ENCODE measurements at places on chromosomes 5 and 9. TPM values are rescaled to one million over a fixed set of nuclear protein-coding genes. Genes with fewer than 3 reads are reported as not detected.

- DNase-seq, result no peak
- H3K36me3 ChIP-seq, result no peaks in the 10 kb centered on the region
- no peak overlapping the region for H3K4me3 ChIP-seq
- H3K27me3 ChIP-seq, result no peaks in the 10 kb centered on the region
- no peaks in the 10 kb centered on the region for H3K4me1 ChIP-seq
These were observed 226.6 kb upstream of the SLC24A2 start for GRCh38 chr9:20015427-20015931.

DNA sequence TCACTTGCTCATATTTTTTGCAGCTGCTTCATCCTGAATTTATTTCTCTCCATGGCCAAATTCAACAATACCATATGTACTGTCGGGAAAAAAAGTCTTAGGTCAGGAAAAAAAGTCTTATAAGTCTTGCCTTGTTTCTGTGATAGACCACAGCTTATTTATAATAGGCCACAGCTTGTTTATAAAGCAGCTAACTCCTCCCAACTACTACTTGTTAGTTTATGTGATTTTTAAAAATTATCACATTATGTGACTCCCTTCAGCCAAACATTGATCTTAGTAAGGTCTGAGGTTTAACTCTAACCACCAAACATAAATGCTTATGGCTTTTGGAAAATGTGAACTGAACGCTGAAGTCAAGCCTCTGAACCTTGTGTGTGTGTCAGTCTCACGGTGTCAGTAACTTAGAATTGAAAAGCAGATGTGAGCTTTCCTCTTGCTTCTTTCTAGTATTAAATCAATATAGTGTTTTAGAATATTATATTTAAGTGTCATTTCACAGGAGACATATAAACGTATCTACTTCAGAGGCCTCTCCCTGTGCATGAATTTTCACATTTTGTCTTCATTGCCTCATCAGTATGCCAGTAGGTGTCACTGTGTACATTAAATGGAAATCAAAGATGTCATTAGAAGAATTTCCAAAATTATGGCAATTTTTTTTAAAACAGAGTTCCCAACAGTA, 51.3 kb downstream of the SNX24 start:
- H3K27ac ChIP-seq, result no peak overlapping the region
- no peak for DNase-seq
- no peaks in the 10 kb centered on the region for H3K4me1 ChIP-seq
- no peak overlapping the region for H3K4me3 ChIP-seq

- peak; percentile 96 for DNase-seq
- no peak overlapping the region for H3K4me3 ChIP-seq
- H3K27me3 ChIP-seq, result no peaks in the 10 kb centered on the region
These were observed 26.4 kb upstream of the NOTCH1 start for GRCh38 chr9:136572003-136572827.

DNA sequence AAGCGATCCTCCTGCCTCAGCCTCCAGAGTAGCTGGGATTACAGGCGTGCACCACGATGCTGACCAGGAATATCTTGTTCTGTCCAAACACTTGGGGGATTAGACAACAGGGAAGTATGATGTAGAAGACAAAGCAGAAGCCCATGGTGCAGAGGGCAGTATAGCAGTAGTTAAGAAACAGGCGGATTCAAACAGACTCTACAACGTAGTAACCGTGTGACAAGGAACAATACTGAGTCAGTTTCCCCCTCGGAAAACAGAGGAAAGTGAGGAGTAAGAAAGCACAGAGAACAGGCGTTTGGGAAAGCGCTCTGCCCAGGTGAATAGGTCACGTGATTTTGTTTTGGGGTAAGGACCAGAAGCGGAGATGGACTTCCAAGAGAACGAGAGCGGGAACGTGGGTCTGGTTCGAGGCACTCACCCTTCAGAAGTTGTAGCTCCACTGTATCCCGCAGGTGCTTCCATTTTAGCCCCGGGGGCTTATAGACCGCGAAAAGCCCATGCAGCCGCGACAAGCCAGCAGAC, 306 bp downstream of the TRUB2 start:
- peaks cover 19% of the 10 kb centered on the region for H3K4me1 ChIP-seq
- peak overlapping the region; percentile 81 for H3K4me3 ChIP-seq
- H3K27ac ChIP-seq, result peak overlapping the region; percentile 96
- no peaks in the 10 kb centered on the region for H3K27me3 ChIP-seq
- no peak for DNase-seq
- H3K36me3 ChIP-seq, result peaks cover 37% of the 10 kb centered on the region

DNA sequence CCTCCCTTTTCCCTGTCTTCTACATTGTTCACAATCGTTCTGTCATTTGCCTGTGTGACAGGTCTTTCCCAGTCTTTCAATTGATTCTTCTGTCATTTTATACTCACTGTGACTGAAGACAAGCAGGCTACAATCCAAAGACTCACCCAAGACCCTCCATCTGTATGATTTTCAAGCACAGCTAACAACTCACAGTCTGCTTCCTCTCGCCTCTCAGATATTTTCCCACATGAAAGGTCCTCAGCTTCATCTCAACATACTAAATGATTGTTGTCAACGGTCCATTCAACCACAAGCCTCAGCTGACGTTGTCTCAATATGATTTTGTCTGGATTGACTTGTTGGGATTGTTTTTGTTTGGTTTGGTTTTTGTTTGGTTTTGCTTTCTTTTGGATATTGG, 346.5 kb downstream of the NFIB start:
- no peak overlapping the region for H3K27ac ChIP-seq
- no peaks in the 10 kb centered on the region for H3K36me3 ChIP-seq
- H3K4me1 ChIP-seq, result no peaks in the 10 kb centered on the region
- DNase-seq, result no peak
- H3K27me3 ChIP-seq, result peaks cover 2% of the 10 kb centered on the region

GRCh38 chr5:64789457-64789856, 20.7 kb downstream of the CWC27 start:
- DNase-seq, result no peak
- H3K27ac ChIP-seq, result peak overlapping the region; percentile 16
- no peaks in the 10 kb centered on the region for H3K36me3 ChIP-seq
- no peaks in the 10 kb centered on the region for H3K27me3 ChIP-seq

GRCh38 chr9:93962017-93962416, 6.9 kb upstream of the BARX1 start:
- peaks cover 8% of the 10 kb centered on the region for H3K4me1 ChIP-seq
- DNase-seq, result peak; percentile 54
- no peak overlapping the region for H3K27ac ChIP-seq
- no peaks in the 10 kb centered on the region for H3K36me3 ChIP-seq
- peaks cover 9% of the 10 kb centered on the region for H3K27me3 ChIP-seq

GRCh38 chr5:136802383-136802782, 437.0 kb upstream of the TRPC7 start:
- H3K27ac ChIP-seq, result no peak overlapping the region
- H3K27me3 ChIP-seq, result no peaks in the 10 kb centered on the region
- no peak for DNase-seq
- H3K4me3 ChIP-seq, result no peak overlapping the region
- no peaks in the 10 kb centered on the region for H3K36me3 ChIP-seq

DNA sequence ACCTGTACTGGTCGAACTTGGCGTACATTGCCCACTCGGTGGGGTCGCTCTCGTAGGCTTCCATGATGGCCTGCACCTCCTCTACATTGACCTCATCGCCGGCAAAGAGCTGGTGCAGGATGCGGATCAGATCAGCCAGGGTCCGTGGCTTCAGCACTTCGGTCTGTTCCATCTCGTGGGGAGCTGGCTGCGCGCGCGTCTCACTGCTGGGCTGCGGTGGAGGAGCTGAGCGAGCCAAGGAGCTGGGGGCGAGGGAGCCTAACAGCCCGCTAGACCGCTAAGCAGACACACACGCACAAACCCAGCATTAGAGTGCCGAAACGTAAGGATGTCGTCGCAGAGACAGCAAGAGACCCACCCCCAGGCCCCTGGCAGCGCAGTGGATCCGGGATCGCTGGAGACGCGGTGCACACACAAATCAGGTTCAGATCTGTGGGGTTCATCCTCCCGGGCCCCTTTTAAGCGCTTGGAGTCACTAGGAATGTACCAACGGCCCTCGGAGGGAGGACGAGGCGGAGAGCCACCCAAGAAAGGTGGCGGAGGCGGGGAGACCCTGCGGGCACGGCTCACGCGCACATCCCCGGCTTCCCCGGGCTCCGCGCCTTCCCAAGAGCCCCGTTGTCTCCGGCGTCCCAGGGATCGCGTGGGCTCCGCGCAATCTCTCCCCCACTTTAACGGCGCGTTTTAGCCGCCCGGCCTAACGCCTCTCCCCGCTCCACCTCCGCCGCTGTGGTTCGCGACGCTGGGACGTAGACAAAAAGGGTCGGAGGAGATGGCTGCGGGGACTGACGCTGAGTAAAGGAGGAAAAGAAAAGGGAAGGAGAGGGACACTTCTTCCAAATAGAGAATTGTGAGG, at the start of gene CDO1:
Gene CDO1, minus strand, starts transcription at position 434 of the 856 bp plus-strand sequence. Its CDS starts 262 bp downstream, at position 172.
- H3K36me3 ChIP-seq, result no peaks in the 10 kb centered on the region
- peaks cover 15% of the 10 kb centered on the region for H3K4me1 ChIP-seq
- DNase-seq, result peak; percentile 71
- peak within 1 kb of the TSS; percentile 72 for H3K4me3 ChIP-seq
- H3K27ac ChIP-seq, result no peak within 1 kb of the TSS

DNA sequence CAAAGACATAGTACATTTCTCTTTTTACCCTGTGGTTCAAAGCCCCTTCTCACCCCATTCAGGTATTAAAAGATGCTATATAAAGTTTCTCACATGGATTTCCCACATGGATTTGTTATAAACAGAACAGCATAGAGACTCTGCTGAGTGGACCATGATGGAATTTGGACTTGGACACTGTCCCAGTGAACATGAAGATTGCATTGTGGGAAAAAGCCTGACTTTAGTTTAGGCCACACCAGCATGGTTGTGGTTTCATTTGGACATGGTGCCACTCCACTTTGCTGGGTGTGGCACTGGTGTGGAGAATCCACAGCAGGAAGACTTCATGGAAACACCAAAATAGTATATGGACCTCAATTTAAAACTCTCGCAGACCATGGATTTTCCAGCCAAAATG, 124.6 kb downstream of the ARHGAP26 start:
- DNase-seq, result no peak
- no peak overlapping the region for H3K27ac ChIP-seq
- peaks cover 8% of the 10 kb centered on the region for H3K4me1 ChIP-seq
- no peaks in the 10 kb centered on the region for H3K36me3 ChIP-seq

- no peaks in the 10 kb centered on the region for H3K4me1 ChIP-seq
- no peaks in the 10 kb centered on the region for H3K27me3 ChIP-seq
- no peak overlapping the region for H3K4me3 ChIP-seq
- H3K36me3 ChIP-seq, result no peaks in the 10 kb centered on the region
- H3K27ac ChIP-seq, result no peak overlapping the region
- no peak for DNase-seq
These were observed 222.3 kb downstream of the CD180 start for GRCh38 chr5:66974256-66974655.

- no peaks in the 10 kb centered on the region for H3K36me3 ChIP-seq
- peak overlapping the region; percentile 72 for H3K27ac ChIP-seq
- DNase-seq, result no peak
- no peaks in the 10 kb centered on the region for H3K27me3 ChIP-seq
- peak overlapping the region; percentile 90 for H3K4me3 ChIP-seq
These were observed 986 bp downstream of the PLPP1 start for GRCh38 chr5:55533521-55534435.

DNA sequence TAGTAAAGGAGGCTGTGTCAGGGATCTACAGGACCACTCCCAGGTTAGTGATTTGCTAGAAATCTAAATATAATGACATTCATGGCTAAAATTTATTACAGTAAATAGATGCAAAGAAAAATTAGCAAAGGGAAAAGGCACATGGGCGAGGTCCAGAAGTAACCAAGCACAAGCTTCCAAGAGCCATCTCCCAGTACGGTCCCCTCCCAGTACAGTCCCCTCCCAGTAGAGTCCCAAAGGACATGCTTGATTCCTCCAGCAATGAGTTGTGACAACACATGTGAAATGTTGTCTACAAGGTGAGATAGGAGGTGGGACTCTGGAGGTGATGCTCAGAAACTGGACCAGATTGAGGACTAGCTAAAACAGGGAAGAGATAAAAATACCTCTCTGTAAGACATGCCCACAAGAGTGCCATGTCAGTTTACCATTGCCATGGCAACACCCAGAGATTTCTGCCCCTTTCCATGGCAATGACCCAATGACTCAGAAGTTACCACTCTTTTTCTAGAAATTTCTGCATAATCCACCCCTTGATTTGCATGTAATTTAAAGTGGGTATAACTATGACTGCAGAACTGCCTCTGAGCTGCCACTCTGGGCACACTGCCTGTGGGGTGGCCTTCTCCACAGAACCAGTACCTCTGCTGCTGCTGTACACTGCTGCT, 27.9 kb upstream of the CEMIP2 start:
- H3K4me1 ChIP-seq, result peaks cover 15% of the 10 kb centered on the region
- no peak overlapping the region for H3K4me3 ChIP-seq
- H3K36me3 ChIP-seq, result no peaks in the 10 kb centered on the region
- H3K27me3 ChIP-seq, result no peaks in the 10 kb centered on the region
- no peak for DNase-seq

DNA sequence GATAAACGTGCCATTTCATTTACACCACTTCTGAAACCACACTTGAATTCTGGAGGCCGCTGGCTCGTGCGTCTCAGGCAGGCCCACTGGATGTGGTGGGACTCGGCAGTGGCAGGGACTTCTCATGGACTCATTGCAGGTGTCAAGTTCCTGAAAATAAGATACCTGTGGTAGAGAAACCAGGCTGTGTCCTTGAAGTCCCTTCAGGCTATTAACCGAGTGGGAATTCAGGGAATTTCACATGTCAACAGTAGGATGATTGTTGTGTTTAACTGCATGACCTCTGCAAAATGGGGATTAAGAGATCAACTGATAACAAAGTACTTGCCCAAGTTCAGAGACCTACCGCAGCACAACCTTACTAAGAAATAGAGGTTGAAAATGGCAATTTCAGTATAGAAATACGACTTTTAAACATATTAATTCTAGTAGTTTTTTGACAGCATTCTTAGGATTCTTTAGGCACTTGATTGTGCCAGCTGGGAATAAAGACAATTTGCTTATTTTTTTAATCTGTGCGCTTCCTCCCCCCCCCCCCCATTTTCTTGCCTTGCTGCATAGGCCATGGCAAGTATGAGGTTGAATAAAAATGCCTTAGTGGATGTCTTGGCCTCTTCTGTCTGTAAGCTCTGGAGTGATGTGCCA, 26.8 kb downstream of the TRIP13 start:
- H3K4me3 ChIP-seq, result no peak overlapping the region
- H3K36me3 ChIP-seq, result peaks cover 16% of the 10 kb centered on the region
- DNase-seq, result no peak
- H3K4me1 ChIP-seq, result no peaks in the 10 kb centered on the region
- no peak overlapping the region for H3K27ac ChIP-seq

- H3K4me3 ChIP-seq, result no peak overlapping the region
- no peaks in the 10 kb centered on the region for H3K27me3 ChIP-seq
- DNase-seq, result peak; percentile 62
- peak overlapping the region; percentile 58 for H3K27ac ChIP-seq
- peaks cover 45% of the 10 kb centered on the region for H3K4me1 ChIP-seq
- H3K36me3 ChIP-seq, result no peaks in the 10 kb centered on the region
These were observed 414.1 kb downstream of the ARHGEF28 start for GRCh38 chr5:74040065-74040551.

- H3K4me1 ChIP-seq, result peaks cover 21% of the 10 kb centered on the region
- no peak for DNase-seq
- no peaks in the 10 kb centered on the region for H3K27me3 ChIP-seq
- no peak overlapping the region for H3K27ac ChIP-seq
These were observed 93.7 kb upstream of the ERBIN start for GRCh38 chr5:65832603-65833228.

The CXCL14 gene
- total RNA-seq, result not detected

The ADAMTS12 gene
- 8.3 TPM for total RNA-seq

The EIF4E1B gene
- total RNA-seq, result not detected

The GMCL2 gene
- total RNA-seq, result not detected

The CRB2 gene
- total RNA-seq, result not detected

The TMEM252 gene
- total RNA-seq, result not detected

The HAVCR2 gene
- 0.72 TPM for total RNA-seq

All from osteoblast (primary cell).